ENCODE measurements at places on chromosomes 12 and 14. TPM values are rescaled to one million over a fixed set of nuclear protein-coding genes. Genes with fewer than 3 reads are reported as not detected.

Gene RTL1
- total RNA-seq = not detected

- DNase-seq = no peak
These were observed 76.1 kb upstream of the KRR1 start for GRCh38 chr12:75587340-75588106.

- DNase-seq = no peak
These were observed 570.0 kb upstream of the FLRT2 start for GRCh38 chr14:84959851-84960520.

GRCh38 chr12:50641566-50641965 lies 122.3 kb upstream of the ATF1 start:
- DNase-seq = no peak

GRCh38 chr14:54570631-54571415 lies 3.9 kb downstream of the SAMD4A start:
- DNase-seq = no peak
